Cardiac septum (tissue), 1 donor: ENCODE measurements at places on chromosomes 6 and 20. TPM values are rescaled to one million over a fixed set of nuclear protein-coding genes. Genes with fewer than 3 reads are reported as not detected.

- DNase-seq = no peak
These were observed 185.8 kb upstream of the RAB32 start for GRCh38 chr6:146357578-146358430.

The GSTA3 gene
- total RNA-seq = not detected

- no peak for DNase-seq
These were observed 107.1 kb upstream of the ASF1A start for GRCh38 chr6:118786596-118787453.

GRCh38 chr6:12071064-12071615 lies 59.0 kb downstream of the HIVEP1 start:
- no peak for DNase-seq

GRCh38 chr6:44478158-44478557 lies 90.7 kb downstream of the CDC5L start:
- no peak for DNase-seq

GRCh38 chr6:154276810-154277628 lies 79.6 kb downstream of the IPCEF1 start:
- no peak for DNase-seq

DNA sequence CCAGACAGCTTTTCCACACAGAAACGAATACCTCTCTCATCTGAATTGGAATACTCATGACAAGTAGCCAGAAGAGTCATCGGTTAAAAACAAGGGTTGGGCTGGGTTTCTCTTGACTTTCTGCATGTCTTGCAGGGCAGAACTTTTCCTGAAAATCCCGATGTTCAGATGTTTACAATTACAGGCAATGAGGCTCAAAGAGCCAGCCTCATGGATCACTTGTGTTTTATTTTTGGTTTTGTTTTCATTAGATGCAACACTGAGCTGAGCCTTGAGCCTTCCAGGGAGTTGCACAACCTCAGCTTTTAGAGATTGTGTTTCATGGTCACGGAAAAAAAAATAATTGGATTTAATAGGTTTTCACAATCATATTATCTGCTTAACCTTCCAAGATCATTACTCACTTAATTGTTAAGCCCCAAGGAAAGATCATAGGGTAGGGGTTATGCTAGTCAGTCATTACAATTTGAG lies 288.1 kb upstream of the PRDM1 start:
- DNase-seq = no peak

The NT5E gene
- total RNA-seq = 5.9 TPM

The BFSP1 gene
- 0.83 TPM for total RNA-seq

The GLP1R gene
- 0.08 TPM for total RNA-seq

The MUC22 gene
- not detected for total RNA-seq

GRCh38 chr20:12824328-12825225 lies 184.2 kb upstream of the SPTLC3 start:
- DNase-seq = no peak

The PRSS16 gene
- total RNA-seq = not detected

GRCh38 chr6:12353731-12354130 lies 63.6 kb downstream of the EDN1 start:
- DNase-seq = no peak

DNA sequence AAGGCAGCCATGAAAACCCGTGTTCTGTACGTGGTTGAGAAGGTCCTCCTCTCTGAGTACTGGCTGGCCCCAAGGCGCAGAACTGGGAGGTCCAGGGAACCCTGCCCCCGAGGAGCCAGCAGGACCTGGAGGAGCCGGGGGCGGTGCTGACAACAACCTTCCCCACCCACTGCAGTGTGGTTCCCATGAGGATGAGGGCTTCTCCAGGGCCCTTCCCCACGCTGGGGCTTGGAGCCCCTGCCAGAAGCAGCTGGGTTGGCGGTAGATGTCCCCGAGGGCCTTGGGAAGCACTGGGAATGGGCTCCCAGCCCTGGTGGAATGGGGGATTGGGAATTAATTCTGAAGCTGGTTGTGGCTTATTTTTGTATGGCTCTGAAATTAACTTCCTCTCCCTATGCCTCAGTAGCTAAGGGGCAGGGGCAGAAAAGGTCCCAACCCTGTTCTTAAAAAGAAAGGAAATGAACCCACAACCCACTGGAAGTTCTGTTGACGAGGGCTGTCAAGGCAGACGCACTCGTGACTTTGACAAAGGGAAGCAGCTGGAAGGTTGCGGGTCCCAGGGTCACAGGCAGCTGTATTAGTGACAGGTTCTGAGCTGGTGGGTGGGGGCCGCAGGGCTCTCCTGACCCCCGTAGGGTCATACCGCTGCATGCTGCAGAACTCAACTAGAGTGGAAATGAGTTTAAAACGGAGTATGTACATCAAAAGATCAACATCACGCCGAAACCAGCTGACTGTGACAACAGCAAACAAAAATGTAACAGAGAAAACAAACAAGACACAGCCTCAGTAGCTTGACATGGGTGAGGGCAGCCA lies 13.9 kb upstream of the HELZ2 start:
- no peak for DNase-seq

- no peak for DNase-seq
These were observed 28.9 kb downstream of the SRSF3 start for GRCh38 chr6:36622901-36623546.

GRCh38 chr6:62614442-62614841 lies 328.4 kb upstream of the KHDRBS2 start:
- no peak for DNase-seq

The TNFRSF6B gene
- total RNA-seq = not detected

- no peak for DNase-seq
These were observed 823.4 kb upstream of the GJE1 start for GRCh38 chr6:141309295-141309694.

GRCh38 chr6:137202078-137202477 lies 17.1 kb downstream of the IFNGR1 start:
- DNase-seq = no peak

The TCF21 gene
- total RNA-seq = 2.0 TPM

The ZC3H12D gene
- 0.35 TPM for total RNA-seq

The MMP24OS gene
- total RNA-seq = 63.4 TPM

GRCh38 chr6:36104836-36105235 lies 25.5 kb upstream of the MAPK13 start:
- DNase-seq = no peak

DNA sequence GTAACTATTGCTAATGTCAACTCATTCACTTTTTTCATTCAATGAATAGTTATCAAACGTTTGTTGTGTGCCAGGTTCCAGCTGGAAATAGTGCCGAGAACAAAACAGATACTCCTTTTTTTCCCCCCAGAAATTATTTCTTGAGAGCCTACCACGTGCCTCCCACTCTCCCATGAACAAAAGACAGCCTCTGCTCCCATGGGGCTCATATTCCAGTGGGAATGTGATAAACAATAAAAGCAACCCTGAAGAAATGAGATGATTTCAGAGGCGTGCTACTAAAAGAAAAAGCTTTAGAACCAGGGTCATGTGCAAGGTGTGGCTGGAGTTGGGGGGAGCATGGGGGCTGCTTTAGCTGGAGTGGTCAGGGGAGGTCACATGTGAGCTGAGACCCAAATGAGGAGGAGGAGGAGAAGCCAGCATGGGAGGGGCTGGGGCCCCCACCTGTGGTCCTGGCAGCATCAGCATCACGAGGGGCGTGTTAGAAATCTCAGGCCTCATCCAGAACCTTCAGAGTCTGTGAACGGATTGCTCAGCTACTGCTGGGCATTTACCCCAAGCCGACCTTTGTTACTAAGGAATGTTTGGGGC lies 157.4 kb downstream of the EYA2 start:
- DNase-seq = peak; percentile 29

The PROKR2 gene
- not detected for total RNA-seq

The DNMT3B gene
- 0.62 TPM for total RNA-seq

DNA sequence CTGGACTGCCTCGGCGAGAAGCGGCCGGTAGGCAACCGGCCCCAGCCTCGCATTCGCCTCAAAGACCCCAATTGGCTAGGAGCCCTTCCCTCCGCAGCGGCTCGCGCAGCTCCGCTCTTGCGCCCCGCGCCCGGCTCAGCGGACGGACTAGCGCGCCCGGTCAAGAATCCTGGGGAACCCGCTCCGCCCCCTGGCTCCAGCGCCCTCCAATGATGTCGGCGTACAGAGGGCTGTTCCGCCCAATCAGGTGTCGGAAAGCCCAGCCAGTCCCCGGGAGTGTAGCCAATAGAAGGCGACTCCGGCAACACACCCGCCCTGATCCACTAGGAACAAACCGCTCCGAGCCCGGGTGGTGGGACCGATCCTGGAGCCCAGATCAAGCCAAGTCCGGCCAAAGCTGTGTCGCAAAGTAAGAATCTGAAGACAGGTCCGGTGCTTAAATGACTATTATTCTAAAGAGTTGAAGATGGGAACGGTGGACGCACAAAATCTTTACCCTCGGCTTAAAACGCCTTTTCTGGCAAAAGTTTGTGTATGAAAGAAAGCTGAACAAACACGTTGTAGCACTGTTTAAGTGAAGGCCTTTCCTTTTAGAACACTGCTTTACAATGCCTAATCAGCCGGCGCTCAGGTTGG lies 132.2 kb downstream of the OGFRL1 start:
- DNase-seq = peak; percentile 96

The SPDEF gene
- 0.19 TPM for total RNA-seq

DNA sequence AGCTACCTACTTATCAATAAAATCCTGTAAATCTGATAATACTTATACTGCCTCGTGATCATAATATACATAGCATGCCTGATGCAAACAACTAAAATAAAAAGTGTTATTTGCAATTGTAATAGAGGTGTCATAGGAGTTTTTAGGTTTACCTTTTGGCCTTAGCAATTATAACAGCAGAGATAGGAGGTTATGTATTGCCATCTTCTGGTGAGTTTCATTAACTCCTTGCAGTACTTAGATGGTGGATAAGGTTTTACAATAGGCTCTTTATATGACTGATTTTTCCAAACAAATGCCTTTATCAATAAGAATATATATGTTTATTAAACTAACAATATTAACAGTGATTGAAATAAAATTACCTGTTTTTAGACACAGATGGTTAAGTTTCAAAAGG lies 27.8 kb upstream of the MYCT1 start:
- DNase-seq = no peak

- no peak for DNase-seq
These were observed 231.0 kb downstream of the QKI start for GRCh38 chr6:163645560-163645959.

The BIRC7 gene
- total RNA-seq = 1.1 TPM

The LPA gene
- total RNA-seq = not detected

GRCh38 chr6:47628448-47629272 lies 69.7 kb upstream of the ADGRF4 start:
- no peak for DNase-seq
